ENCODE measurements at places on chromosomes 13 and 19.

DNA sequence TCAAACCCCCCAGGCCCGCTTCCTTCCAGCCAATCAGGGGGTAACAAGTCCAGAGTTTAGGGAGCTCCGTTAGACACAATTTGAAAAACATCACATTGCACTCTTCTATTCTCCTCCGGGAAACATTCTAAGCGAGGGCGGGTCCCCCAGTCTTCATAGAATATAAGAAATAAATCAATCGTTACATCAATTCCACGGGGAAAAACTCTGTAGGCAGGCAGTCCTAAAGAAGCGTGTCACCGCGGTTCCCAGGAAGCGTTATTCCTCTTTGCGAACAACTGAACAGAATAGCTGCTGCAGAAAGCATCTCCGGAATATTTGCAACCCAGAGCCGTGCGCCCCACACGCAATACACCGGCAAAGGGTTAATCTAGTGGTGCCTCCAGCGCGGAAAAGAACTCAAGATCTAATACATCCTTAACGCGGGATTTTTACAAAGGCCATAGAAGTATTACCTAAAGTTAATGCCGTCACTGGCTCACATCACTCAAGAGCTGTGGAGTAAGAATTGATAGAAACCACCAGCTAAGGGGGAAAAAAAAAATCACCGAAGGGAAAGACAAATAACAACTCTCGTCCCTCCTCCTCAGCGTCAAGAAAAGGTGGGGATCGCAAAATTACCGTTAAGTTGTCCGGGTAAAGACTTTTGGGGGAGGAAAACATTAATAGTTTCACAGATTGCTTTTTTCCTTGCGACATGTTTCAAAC, 65.1 kb downstream of the KCNRG start:
- peak; percentile 31 for DNase-seq

DNA sequence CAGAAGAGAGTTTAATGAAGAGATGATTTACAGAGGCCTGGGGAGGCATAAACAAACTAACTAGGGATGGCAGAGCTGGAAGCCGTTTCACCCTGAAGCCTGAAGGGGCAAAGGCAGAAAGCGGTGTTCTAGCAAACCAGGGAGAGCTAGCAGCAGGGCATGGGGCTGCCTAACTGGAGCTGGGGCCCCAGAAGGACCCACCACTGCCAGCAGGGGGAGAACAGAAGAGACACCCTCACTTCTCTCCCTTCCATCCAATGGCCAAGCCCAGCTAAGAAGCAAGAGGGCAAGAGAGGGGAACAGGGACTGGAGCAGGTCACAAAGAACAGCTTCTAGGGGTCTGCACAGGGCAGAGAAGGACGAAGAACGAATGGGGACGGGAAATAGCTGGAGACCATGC, 195.5 kb downstream of the KATNAL1 start:
- peak; percentile 54 for DNase-seq

GRCh38 chr19:39941151-39941550, 6.7 kb upstream of the FCGBP start:
- no peak for DNase-seq

- DNase-seq = no peak
Observed at GRCh38 chr13:27170221-27170515, 1.4 kb downstream of the USP12 start.

DNA sequence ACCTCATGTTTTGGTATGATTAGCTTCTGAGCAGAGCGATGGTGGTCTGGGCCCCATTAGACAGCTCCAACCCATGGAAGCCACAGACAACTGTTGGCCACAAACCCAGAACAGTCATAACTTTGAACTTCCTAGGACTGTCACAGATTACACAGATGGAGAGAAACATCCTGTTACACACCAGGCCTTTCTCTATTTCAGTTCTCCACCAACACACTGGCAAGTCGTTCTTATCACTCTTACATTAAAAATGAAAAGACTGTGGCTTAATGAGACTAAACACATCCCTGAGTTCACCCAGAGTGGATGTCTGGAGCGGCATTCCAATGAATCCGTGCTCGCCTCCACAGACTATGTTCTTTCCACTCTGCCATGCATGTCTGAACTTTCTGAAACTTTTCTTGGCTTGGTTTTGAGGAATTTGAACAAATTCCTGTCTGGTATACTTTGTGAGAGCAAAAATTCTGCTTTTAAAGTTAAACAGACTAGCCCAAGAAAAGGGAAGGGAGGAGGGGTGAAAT, 109.1 kb downstream of the NALCN start:
- no peak for DNase-seq

- DNase-seq = no peak
Observed at GRCh38 chr13:98187155-98187964, 10.3 kb upstream of the RNF113B start.

GRCh38 chr13:110220471-110220870, 86.5 kb downstream of the COL4A1 start:
- no peak for DNase-seq

DNA sequence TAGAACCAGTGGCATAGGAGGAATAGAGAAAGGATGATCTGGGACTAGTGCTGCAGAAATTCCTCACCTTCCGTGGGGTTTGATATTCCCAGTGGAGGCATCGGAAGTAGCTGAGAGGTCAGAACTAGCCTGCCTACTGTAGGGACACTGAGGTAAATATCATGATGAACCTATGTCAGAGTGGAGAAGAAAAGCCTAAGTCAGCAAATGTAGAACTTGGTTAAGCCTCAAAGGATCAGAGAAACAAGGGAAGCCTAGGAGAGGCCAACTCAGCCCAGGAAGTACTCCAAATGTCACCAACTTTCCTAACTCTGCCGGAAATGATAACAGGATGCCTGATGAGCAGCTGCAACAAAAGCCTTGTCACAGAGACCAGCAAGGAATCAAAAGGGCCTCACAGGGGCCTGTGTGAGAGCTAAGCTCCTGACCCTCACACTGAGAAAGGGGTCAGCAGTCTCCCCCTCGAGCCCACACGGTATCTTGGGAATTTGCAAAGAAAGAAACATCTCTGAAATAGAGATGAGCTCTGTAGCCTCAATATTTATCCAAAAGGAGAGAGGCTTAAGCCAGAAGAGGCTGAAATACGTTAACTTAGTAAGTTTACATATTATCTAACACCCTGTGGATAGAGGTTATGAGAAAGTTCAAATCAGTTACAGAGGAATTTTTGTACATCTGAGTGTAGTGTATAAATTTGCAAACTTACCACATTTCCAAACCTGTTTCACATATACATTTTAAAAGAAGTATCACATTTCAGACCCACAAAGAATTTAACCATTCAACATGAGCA, 1064.3 kb downstream of the DIAPH3 start:
- DNase-seq = peak; percentile 2

GRCh38 chr13:112234131-112234875, 141.9 kb upstream of the SPACA7 start:
- DNase-seq = no peak

DNA sequence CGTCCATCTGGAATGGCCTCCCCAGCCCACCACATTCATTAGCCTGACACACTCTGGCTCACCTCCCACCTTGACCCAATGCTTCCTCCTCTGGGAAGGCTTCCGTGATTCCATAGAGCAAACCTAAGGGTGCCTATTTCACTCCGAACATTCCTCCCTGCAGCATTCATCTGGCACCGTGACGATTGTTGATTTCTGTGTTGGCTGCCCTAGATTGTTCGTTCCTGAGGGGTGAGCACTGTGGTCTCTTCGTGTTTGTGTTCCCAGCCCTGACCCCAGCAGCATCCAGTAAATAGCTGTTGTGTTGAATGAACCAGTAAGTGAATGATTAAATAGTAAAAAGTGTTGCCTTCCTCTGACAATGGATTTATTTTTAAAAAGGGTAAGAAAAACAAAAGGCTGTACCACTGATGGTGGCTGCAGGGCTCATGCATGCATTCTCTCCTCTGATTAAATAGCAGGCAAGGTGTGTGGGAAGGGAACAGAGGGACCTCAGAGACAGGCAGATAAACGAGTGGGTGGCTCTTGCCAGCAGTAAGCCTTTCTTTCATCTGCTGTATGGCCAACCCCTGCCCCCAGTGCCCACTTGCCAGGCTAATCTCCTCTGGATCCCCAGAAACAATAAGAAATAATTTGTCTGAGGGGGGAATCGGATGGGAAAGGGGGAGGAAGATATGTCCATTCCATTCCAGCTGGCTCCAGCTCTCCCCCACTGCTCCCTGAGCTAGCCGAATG, 48.4 kb upstream of the CACNA1A start:
- no peak for DNase-seq

- DNase-seq = no peak
Observed at GRCh38 chr19:39200066-39200802, 3.5 kb downstream of the NCCRP1 start.

DNA sequence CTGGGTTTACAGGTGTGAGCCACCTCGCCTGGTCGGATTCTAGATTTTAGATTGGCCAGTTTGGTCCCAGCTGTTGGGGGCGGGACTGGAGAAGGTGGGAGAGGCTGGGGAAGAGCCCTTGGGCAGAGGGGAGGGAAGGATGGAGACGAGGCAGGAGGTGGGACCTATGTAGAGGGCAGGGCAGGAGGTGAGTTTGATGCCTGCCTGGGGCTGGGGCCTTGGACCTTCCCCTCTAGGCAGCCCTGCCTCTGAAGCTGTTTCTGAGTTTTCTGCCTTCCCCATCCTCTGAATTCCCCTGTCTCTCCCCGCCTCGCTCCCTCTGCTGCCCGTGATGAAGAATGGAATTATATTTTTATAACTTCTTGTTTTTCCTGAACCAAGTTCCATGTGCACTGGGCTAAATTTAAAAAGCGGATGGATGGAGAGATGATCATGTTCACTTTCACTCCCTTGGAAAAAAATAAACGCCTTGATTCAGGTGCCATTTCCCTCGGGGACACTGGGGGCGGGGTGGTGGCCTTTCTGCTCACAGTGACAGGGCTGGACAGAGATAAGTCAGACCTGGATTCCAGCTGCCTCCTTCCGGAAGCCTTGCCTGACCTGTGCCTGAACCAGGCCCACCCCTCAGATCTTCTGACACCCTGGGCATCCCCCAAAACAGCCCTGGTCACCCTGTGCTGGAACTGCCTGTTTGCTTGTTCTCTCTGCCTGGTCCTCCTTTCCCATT, 16.5 kb upstream of the TNFAIP8L1 start:
- peak; percentile 62 for DNase-seq

DNA sequence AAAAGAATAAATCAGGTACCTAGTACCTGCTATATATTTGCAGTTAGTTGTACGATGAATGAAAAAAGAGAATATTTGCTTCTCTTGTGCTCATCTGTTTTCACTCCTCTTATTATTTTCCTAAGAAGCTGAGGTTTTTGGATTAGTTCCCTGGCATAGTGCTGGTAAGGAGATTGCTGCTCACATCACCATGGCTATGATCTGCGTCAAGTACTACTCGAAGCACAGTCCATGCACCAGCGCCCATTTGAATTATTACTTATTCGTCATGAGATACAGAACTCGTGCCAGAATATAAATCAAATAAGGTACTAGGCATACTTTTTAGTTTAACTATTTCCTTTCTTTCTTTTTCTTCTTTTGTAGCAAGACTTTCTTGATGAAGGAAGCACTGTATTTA, 7.1 kb downstream of the SERTM1 start:
- DNase-seq = no peak

GRCh38 chr13:114047358-114047881, 73.5 kb upstream of the C13orf46 start:
- no peak for DNase-seq

GRCh38 chr13:101939370-101939769, 462.5 kb downstream of the FGF14 start:
- DNase-seq = no peak

GRCh38 chr19:5193192-5193591, 147.4 kb downstream of the PTPRS start:
- DNase-seq = peak; percentile 80

DNA sequence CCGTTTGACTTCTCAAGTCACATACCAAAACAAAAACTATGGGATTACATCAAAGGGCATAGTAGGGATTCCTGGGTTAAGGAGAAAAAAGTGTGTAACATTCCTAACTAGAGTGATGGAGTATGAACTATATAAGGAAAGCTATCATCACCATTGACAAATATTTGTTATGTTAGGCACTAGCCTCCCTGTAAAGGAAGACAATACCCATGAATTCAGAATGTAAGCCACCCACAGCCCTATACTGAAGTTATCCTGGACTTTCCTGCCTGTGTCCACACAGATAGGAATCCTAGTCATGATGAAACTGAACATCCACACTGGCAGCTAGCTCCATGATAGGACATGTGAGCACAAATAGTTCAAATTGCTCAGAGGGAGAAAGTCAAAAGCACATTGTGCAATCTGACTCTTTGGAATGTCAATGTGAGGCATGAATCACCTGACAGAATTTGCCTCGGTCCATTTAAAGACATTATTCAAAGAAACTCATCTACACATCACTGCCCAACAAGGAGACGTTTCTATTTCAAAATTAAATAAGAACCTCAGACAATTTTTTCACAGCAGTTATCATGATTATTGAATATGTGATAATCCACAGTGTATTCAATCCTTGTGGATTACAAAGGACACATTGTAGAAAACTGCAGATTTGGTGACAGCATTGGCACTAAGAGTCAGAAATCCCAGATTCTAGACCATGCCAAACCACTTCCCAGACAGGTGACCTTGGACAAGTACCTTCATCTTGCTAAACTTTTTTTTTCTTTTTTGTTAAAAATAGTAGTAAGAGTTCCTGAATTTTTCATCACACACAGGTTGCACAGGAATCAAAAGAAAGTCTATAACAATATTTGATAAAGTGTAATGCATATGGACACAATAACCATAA, 529.3 kb downstream of the IRS2 start:
- peak; percentile 21 for DNase-seq

DNA sequence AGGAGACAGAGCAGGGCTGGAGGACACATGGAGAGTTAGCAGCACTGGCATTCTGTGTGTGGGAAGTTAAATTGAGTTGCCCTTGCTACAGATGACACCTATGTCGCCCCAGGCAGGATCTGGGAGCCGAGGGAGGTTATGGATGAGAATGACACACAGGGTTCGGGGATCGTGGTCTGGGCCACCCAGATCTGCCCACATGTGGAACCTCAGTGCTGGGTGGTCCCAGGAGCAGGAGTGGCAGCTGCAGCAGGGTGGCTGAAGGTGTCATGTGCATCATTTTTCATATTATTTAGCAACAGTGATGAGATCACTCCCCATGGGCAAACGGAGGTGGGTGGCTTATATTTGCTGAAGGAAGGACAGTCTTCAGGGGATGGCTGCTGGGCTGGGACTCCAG, 3.2 kb downstream of the IL17D start:
- DNase-seq = no peak

- no peak for DNase-seq
Observed at GRCh38 chr13:65454403-65454802, 1775.7 kb downstream of the PCDH9 start.

GRCh38 chr13:75798353-75799255, 162.5 kb downstream of the LMO7 start:
- DNase-seq = no peak

GRCh38 chr13:111925146-111925875, 141.6 kb upstream of the SOX1 start:
- DNase-seq = no peak

GRCh38 chr19:54109651-54110050, 5.8 kb downstream of the TFPT start:
- DNase-seq = no peak

GRCh38 chr13:102035969-102036368, 365.9 kb downstream of the FGF14 start:
- no peak for DNase-seq

DNA sequence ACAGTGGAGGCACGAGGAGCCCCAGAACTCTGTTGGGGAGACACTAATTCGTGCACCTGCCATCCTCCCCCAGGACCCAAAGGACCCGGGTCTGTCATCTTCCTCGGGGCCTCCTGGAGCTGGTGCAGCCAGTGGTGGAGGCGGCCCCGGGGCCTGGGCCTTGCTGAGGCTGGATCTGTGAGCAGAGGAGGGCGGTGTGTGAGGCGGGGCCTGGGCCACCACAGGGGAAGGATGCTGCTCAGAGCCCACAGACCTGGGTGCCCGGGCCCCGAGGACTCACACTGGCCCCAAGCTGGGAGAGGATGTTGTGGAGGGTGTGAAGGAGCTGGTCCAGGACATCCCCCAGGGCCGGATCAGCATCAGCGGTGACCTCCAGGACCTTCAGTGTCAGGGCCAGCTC, 8.3 kb downstream of the IFNL3 start:
- no peak for DNase-seq

Data from GM23338 (cell line).